ENCODE measurements at places on chromosomes 4 and X.

DNA sequence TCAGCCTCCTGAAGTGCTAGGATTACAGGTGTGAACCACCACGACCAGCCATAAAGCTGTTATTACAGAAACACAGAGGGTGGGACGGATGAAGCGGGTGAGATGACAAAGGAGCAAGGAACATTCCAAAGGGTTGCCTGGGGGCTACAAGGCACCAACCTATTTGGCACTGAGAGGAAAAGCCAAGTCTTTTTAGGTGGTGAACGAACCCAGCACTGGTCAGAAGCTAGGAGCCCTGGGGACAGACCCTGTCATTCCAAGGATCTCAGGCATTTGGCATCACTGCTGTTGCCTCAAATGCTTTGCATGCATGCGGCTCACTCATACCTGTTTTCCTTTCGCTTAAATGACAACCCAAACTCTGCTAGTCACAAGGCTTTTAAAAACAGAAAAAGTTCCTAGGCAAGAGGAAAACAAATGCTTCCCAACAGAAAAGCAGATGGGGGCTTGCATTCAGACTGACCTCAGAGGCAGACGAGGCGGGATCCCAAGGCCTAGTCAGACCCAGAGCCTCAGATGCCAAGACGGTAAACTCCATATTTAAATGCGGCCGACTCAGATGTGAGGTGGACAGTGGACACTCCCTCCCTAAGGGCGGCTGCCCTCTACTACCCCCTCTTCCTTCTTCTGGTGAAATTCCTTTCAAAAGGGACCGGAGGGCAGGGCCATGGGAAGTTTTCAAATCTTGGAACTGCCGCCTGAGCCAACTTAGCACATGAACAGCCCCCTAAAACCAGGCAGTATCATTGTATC lies 4.5 kb downstream of the MAP7D2 start:
- DNase-seq = no peak

GRCh38 chrX:13669246-13669737 lies 16.4 kb downstream of the TCEANC start:
- no peak for DNase-seq

DNA sequence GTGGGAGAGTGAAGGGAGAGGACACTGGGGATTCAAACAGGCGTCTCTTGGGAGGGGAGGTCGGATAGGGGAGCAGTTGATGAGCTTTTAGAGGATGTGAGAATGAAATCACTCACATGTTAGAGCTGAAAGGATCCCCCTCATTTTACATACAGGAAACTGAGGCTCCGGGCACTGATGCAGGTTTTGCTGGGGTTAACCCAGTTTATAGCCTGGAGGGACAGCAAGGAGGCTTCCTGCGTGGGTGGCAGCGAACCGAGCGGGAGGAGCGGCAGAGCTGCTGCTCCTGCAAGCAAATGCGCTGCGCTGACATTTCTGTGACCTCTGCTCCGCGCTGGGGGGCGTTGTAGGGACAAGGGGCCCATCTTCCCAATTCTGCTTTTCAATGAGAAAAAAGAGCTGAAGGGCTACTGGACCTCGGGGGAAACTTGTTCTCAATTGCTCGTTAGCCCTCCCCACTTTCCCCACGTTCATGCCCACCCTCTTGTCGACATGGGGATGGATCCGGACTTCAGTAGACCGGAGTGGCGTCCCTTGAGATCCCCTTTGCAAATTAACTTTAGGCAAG lies 1.2 kb upstream of the NEUROG2 start:
- DNase-seq = peak; percentile 51

DNA sequence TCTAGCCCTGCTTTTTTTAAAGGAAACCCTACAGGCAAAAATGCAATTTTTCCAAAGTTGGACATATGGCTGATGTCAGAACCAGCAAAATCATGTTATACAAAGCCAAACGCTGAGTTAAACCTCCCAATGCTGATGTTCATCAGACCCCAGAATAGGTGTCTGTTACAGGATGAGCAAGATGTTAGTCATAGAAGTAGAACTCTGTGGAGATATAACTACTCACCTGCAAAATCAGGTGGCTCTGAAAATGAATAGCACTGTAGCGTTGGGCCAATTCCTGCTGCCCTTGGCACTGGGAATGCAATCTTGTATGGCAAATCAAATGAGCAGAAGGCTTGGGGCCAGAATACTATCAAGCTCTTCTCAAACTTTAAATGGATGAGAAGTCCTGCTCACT lies 634.1 kb downstream of the RPA4 start:
- no peak for DNase-seq

GRCh38 chr4:110480031-110480549 lies 4.1 kb downstream of the ENPEP start:
- DNase-seq = no peak

GRCh38 chr4:62627671-62628070 lies 1427.5 kb downstream of the ADGRL3 start:
- DNase-seq = no peak

- DNase-seq = no peak
Observed at GRCh38 chr4:185053746-185054145, 35.5 kb downstream of the HELT start.

DNA sequence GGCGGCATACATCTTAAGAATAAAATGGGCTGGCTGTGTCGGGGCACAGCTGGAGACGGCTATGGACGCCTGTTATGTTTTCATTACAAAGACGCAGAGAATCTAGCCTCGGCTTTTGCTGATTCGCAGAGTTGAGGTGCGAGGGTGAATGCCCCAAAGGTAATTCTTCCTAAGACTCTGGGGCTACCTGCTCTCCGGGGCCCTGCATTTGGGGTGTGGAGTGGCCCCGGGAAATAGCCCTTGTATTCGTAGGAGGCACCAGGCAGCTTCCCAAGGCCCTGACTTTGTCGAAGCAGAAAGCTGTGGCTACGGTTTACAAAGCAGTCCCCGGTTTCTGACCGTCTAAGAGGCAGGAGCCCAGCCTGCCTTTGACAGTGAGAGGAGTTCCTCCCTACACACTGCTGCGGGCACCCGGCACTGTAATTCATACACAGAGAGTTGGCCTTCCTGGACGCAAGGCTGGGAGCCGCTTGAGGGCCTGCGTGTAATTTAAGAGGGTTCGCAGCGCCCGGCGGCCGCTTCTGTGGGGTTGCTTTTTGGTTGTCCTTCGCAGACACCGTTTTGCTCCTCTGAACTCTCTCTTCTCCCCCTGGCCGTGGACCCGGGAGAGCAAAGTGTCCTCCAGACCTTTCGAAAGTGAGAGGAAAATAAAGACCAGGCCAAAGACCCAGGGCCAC lies 1.9 kb downstream of the SHOX start:
- no peak for DNase-seq

- no peak for DNase-seq
Observed at GRCh38 chr4:7630568-7631287, 196.0 kb upstream of the PSAPL1 start.

Data from OCI-LY7 (cell line).